ENCODE measurements at places on chromosomes 7 and 10.

- no peak for DNase-seq
Measured at GRCh38 chr10:1661416-1661815, 75.9 kb downstream of the ADARB2 start.

DNA sequence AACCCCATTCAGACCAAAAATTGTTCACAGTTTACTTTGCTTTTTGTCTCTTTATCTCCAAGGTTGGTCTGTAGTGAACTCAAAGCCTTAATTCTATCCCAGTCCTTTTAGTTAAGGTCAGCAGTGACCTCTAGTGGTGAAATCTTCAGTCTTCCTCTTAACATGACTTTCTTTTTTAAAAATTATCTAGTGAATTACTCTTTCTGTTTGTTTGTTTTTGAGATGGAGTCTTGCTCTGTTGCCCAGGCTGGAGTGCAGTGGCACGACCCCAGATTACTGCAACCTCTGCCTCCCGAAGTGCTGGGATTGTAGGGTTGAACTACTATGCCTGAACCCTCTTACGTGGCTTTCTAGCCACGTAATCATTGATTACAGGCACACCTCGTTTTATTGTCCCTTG, 25.0 kb downstream of the ZNF487 start:
- DNase-seq: peak; percentile 69

- no peak for DNase-seq
Measured at GRCh38 chr7:92609921-92610518, 19.8 kb upstream of the FAM133B start.

GRCh38 chr7:8434290-8435002, 1.0 kb downstream of the NXPH1 start:
- no peak for DNase-seq

GRCh38 chr7:11726794-11727155, 105.2 kb downstream of the THSD7A start:
- DNase-seq: peak; percentile 90

DNA sequence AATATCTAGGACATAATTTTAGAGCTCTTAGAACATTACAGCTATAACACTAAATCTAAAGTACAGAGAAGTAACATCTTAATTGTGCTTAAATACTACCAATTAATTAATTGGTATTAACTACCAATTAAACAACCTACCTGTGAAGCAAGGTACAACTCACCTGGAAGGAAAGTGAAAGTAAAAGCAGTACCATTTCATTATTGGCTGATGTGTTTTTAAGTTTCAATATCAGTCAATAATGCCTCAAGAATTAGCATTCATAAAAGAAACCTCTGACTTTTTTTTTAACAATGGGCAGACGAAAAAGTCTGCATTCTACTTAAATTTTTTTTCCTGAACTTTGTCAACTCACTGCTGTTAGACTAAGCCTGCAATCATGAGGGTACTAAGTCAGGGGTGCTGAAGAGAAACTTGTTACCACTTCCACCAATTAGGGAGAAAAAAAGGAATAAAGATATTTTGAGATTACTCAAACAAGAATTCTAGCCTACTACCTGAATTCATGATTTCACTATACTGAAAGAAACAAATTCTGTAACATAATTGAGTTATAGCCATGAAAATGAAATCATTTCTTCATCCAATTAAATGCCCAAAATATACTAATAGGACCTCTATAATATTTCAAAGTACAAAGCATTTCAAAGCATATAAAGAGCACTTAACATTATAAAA, 19.9 kb downstream of the UPF2 start:
- DNase-seq: no peak

GRCh38 chr10:12906051-12906541, 95.4 kb downstream of the CCDC3 start:
- DNase-seq: peak; percentile 7

DNA sequence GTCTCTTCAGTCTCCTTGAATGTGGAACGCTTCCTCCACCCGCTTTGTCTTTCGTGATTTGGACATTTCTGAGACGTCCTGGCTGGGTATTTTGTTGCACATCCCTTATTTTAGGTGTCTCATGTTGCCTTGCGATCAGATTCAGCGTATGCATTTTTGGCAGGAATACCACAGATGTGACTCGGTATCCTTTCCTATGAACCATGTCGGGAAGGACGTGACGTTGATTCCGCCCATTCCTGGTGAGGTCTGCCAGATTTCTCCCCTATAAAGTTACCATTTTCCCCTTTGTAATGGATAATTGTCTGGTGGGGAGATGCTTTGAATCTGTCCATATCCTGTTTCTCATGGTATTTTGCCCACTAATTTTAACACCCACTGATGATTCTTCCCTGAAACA, 49.6 kb downstream of the RBM17 start:
- DNase-seq: no peak

DNA sequence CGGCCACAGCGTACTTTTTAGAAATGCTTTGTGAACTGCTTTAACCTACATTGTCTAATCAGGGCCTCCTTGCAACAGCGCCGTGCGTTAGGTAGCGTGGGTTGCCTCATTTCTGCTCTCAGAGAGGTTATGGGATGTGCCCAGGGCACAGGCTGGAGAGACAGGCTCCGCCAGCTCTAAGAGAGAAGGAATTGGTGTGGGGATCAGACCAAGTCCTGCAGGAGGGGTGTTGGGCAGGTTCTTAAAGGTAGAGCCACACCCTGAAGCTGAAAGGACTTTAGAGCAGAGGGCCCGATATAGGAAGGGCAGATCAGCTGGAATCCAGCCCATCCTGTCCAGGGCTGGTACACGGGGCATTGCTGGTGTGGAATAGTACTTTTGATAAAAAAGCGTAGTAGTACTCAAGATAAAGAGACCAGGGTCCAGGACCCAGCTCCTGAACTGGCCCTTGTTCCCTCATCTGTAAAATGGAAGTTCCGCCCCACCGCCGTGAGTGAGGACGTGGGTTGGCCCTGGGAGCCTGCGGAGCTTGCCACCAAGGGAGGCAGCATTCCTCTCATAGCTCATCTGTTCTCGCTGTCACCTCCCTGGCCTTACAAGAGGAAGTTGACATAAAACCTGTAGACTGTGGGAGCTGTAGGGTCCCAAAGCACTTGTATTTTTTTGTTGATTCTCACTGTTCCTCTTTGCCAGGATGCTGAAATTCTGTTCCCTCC, 37.2 kb downstream of the TMEM120A start:
- peak; percentile 23 for DNase-seq

DNA sequence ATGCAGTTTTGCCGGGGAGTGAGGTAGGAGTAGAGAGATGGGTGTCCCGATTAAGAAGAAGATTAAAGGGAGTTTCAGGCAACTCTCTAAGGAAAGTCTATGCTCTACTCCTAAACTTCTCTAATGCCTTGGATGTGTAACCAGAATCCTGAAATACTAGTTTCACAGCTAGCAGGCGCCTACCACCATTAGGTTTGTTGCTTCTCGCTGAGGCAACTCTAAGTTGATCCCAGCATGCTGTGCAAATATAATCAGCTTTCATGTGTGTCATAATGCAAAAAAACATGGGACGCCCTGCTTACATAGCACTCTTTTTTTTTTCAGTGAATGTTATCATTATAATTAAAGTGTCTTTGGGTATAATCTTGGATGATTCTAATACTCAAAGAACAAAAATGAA, 50.4 kb upstream of the FAM3C start:
- no peak for DNase-seq

- peak; percentile 53 for DNase-seq
Measured at GRCh38 chr10:44460416-44460815, 75.5 kb upstream of the CXCL12 start.

DNA sequence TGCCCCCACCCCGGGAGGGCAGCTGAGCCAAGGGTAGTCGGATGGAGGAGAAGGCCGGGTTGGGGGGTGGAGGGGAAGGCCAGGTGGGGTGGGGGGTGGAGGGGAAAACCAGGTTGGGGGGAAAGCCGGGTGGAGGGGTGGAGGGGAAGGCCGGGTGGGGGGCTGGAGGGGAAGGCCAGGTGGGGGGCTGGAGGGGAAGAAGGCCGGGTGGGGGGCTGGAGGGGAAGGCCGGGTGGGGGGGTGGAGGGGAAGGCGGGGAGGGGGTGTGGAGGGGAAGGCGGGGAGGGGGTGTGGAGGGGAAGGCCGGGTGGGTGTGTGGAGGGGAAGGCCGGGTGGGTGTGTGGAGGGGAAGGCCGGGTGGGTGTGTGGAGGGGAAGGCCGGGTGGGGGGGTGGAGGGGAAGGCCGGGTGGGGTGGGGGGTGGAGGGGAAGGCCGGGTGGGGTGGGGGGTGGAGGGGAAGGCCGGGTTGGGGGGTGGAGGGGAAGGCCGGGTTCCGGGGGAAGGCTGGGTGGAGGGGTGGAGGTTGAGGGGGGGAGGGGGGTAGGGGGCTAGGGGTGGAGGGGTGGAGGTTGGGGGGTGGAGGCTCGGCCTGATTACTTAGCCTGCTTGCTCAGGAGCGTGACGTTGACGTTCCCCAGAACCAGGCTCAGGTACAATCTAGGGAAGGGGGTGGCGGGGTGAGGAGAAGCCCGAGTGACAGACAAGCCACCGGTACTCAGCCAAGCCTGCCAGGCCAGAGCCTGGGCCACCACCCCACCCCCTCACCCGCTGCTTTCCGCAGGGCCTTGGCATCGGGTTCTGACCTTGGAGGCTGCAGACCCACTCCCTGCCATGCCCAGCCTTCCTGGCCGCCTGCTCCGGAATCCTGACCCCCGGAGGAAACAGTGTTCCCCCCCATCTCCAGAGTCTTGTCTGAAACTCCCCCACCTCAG, 5.6 kb downstream of the TMEM120A start:
- DNase-seq: no peak

DNA sequence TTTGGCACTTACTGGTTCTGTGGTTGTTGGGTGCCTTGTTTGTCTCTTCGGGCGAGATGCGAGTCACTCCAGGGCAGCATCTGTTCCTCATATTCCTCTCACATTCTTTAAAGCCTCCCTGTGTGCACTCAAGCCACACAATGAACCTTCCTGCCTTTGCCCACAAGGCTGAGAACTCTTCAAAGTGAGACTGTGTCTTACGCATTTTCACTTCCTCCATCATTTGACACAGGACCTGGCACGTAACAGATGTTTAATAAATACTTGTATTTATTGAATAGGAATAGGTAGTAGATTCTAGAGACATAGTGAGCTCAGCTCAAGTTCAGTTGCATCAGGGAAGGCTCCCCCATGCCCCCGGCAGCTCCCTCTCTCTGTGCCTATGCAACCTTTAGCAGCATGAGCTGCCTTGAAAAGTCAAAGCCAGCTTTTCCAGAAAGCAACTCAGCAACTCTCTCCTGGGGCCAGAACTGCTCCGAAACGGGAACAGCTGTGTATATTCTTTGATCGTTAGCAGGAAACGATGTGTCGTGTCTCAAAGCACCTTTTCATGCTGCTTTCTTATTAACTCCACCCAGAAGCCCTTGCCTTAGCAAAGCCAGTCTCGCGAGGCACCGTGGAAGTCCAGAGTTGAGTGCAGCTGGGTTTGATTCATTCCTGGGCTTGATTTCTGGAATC, 97.5 kb downstream of the PFKFB3 start:
- peak; percentile 73 for DNase-seq

- no peak for DNase-seq
Measured at GRCh38 chr7:130272381-130273080, 5.9 kb downstream of the CPA2 start.

DNA sequence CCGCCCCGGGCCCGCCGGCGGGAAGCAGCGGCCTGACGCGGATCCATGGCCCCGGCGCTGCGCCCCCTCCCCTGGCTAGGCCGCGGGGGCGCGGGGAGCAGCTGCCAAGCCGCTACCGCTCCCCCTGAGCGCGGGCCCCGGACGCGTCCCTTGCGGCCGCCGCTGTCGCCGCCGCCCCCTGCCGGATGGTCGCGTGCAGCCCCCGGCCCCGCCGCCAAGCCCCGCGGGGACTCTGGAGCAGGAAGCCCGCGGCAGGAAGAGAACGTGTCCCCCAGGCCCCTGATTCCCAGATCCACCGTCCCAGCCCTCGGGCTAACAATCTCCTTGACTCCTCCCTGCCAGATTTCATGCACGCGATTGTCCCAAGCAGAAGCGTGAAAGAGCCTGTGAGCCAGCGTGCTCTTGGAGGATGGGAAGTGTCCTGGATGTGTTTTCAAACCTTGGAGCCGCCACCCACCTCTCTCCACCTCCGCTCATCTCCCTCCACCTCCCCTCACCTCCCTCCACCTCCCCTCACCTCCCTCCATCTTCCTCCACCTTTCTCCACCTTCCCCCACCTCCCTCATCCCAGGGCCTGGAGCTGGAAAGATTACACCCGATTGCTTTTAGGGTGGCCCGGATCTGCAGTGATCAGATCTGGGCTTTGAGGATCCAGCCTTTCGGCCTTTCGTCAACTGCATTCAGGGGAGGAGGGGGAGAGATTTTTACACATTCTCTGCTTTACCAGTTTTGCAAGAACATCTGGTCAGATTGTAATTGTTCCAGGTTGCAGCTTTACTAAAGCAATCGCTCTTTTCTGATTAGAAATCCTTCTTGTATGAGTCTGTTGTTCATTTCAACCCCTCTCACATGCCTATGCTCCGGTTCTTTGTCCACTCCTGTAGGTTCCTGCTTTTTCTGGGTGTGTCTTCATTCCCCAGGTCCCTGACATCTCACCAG, 570 bp upstream of the PRTFDC1 start:
- peak; percentile 75 for DNase-seq

GRCh38 chr10:71846816-71847215, 4.2 kb downstream of the PSAP start:
- no peak for DNase-seq

GRCh38 chr10:94627511-94627910, 56.0 kb upstream of the CYP2C18 start:
- no peak for DNase-seq

GRCh38 chr10:125415006-125415633, 254.8 kb upstream of the CTBP2 start:
- DNase-seq: no peak

- peak; percentile 82 for DNase-seq
Measured at GRCh38 chr7:46848944-46849343, 733.0 kb downstream of the TNS3 start.

DNA sequence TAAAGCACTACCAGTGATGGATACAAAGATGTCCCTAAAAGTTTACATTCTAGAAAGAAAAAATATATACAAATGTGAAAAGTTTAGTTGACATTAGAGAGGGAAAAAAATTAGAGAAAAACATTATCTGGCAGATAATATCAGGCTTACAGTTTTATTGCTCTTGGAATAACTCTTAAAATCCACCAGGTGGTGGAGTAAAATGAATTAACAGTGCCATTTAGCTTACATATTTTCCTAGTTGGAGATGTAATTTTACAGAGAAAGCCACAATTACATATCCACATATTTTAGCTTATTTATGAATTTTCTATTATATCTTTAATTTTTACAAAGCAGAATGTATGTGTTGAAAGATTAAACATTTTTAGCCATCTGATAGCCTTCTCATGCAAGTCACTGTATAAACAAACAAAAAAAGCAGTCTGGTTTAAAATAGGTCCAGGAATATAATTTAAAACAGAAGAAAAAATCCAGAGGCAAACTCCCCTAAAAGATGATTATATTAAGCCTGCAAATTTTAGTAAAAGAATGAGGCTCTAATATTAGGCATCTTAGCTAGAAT, 6.5 kb downstream of the CABCOCO1 start:
- DNase-seq: no peak

DNA sequence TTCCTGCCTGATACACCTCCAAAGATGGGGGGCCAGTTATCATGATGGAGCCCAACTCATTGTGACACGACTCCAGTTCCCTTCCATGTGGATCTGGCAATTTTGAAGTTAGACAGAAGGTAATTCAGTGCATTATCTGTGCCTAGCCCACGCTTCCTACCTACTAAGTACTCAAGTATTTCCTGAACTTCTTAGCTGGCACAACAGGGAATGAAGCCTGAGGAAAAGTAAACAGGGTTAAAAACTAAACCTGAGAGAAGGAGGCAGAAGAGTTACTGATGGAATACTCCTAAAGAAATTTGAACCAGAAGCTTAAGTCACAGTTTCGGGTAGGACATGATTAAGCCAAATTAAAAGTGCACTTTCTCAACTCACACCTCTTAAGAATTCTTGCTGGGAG, 1.1 kb upstream of the SEC31B start:
- DNase-seq: peak; percentile 41

Measured in fibroblast of skin of right biceps (primary cell).